Activated CD4-positive, alpha-beta T cell treated with anti-CD3 and anti-CD28 coated beads for 24 hours (primary cell): ENCODE measurements at places on chromosomes 7 and 10.
A peak's percentile ranks its signal among the peaks of the same experiment; 100 is the strongest.

- no peak for DNase-seq
These were observed 985 bp upstream of the ETV1 start for GRCh38 chr7:13990319-13990983.

- DNase-seq, result no peak
These were observed 251.1 kb upstream of the CSTF2T start for GRCh38 chr10:51950371-51950995.

GRCh38 chr7:99137411-99138180, 6.3 kb downstream of the SMURF1 start:
- DNase-seq, result no peak

DNA sequence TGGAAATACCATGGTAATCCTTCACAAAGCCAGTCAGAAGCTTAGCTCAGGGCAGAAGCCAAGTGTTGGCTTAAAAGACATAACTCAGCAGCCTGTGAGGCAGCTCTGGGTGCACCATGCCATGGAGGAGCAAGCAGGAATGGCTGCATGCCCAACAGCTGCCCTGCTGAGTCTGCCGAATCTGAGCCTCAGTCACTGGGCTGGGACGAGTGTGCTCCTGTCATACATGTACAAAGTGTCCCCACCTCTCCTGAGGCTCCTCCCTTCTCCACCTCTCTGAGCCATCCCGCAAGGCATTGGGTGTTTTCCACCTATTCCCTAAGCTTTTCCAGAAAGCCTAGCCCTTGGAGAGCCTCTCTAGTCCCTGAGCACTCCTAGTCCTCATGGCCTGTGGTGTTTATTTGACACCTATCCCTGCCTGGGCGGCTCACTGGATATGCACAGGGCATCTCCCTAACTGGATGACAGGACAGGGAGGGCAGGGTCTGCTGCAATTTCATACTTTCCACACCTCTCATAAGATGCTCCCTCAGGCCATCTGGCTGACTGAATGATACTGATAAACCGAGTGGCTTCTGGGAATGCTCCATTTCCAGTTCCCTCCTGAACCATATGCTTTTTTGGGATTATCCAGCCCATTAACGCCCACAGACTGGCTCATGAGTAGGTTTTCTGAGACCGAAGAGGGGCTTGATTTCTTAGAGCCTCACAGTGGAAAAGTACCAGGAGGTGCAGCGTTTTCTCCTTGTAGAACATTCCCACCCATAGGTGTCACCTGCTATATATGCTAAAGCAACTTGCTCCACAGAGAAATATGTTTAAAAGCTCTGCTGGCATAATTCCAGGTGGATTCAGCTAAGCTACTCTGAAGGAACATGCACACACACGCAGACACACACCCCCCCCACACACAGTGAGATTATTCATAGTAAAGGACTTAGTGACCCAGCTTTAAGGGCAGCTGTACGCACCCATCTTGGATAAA, 199.3 kb downstream of the SNX10 start:
- no peak for DNase-seq

DNA sequence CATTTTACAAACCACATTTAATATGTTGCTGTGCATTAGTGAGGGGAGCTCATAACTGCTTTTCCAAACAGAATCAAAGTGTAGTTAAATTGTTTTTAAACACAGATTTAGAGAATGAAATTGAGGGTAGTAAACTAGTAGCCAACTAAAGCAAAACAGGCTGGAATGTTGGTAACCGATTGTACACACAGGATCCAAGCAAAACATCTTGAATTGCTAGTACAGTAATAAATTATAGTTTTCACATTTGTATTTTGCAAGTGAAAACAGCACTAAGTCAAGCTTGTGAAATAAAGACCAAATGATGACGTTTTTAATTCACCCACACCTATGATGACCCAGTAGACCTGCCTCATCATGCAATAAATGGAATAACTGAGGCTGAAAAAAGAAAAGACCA, 198.3 kb downstream of the HDAC9 start:
- no peak for DNase-seq

- DNase-seq, result no peak
These were observed 121.2 kb upstream of the NPS start for GRCh38 chr10:127427926-127428325.

DNA sequence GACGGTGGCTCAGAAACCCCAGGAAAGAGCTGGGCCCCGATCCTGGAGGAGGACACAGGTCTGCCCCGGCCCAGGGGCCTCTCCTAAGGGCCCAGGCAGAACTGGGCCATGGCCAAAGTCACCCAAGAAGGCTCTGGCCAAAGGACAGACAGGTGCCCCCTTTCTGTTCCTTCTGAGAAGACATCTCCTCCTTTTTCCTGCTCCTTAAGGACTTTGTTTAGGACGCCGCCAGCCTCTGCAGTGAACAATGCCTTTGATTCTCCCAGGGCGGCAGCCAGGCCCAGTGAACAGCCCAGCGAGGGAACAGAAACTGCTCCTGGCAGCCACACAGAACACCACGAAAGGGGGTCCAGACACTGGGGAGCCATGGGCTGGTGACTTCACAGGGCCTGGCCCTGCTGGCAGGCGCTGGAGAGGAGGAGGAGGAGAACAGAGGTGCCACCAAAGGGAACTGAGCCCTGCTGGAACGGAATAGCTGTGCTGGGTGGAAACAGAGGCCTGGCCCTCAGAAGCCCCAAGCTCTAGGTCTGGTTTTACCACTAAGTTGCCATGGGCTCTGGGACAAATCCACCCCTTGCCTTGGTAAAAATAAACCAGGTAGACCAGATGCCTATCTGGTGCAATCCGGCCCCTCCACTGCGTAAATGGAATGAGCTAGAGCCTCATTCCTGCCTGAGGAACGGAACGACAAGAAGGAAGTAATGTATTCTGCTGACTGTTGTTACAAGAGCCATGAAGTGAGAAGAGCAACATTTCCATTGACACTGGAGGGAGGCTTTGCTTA, 163.3 kb upstream of the RHEB start:
- no peak for DNase-seq

- no peak for DNase-seq
These were observed 99.6 kb downstream of the CARD11 start for GRCh38 chr7:2943851-2944601.

DNA sequence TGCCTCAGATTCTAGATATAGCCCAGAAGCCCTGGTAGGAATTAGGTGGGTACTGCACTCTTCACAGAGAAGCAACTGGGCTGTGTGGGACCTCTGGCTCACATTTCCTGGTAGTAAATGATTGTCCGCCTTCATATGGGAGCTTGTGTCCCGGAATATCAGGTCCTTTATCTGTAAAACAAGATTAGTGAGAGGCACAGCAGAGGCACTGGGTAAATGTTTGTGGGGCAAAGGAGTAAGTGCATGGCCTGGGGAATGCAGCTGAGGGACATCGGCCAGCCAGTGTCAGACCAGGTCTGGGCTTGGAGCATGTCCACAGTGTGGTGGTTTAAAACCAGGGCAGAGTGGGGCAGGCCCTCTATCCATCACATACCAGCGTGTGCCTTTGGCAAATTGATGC, 323.3 kb upstream of the ZMIZ1 start:
- DNase-seq, result no peak

- DNase-seq, result no peak
These were observed 55.1 kb upstream of the CALN1 start for GRCh38 chr7:72467237-72467636.

- DNase-seq, result no peak
These were observed 529 bp downstream of the ZNF853 start for GRCh38 chr7:6615723-6616555.

DNA sequence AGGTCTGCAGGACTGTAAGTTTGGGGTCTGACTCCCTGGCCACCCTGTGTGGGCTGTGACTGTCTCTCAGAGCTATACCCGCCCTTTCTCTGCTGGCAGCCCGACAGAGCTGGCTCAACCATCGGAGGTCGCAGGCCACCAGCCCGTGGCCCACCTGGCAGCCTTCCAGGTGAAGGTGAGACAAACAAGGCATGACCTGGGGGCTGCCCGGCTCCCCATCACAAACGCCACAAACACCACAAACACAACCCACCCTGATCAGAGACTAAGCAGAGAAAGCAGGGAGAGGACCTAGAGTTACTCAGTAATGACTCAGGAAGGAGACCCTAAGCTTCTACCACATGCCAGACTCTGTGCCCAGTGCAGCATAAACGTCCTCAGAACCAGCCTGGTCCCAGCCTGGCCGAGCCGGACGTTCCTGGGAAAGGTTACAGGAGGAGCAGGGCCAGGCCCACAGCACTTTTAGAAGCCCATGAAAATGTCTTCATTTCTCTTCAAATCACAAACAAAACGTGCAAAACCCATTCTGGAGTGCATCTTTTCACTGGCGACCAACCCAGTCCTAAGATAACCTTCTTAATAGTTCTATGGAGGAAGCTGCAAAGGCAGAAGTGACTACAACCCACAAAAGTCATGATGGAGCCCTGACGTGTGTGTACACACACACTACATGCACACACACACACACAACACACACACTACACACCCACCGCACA, 66.8 kb downstream of the MKI67 start:
- DNase-seq, result no peak

GRCh38 chr7:47153576-47153975, 428.3 kb downstream of the TNS3 start:
- DNase-seq, result no peak

DNA sequence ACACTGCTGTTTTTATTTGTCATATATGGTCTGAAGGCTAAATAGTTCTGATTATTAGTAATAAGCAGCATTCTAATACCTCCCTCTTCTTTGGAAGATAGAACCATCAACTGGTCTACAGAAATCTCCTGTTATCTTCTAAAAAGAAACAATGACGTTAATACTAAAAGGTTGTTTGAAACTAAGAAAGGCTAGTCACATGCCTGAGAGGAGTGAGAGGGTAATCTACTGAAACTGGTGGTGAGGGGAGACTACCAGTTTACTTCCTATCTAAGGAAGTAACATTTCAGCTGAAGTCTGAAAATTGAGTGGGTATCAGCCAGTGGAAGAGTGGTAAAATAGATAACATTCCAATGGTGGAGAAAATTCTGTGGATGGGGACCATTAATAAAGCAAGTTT, 48.4 kb downstream of the FGFBP3 start:
- DNase-seq, result no peak

DNA sequence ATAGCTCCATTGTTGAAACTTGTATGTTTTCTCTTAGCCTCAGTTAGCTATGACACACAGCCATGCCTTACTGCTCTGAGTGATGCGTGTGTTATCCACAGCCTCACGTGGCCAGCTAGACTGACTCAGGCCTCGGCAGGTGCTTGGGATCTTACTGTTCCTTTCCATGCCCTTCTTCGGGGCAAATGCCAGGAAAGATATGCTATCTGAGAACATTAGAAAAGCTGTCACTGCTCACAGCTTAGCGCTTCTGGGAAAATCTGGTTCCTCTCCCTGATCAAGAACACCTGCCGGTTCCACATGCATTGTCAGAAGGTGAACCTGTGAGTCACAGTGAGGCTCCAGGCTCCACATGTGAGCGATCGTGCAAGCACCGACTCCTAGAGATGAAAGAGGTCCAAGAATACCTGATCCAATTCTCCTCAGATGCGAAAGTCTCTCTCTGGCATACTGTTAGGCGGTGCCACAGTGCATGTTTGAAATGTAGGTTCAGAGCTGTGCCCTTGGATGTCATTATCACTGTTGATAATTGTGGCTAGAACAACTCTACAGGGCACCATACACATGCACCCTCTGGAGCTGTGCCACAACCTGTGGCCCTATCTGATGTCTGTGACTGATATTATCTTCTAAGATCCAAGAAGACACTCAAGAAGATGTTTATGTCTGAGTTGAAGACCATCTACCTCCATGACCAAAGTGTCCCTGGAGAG, 247.8 kb upstream of the IGFBP3 start:
- DNase-seq, result no peak

DNA sequence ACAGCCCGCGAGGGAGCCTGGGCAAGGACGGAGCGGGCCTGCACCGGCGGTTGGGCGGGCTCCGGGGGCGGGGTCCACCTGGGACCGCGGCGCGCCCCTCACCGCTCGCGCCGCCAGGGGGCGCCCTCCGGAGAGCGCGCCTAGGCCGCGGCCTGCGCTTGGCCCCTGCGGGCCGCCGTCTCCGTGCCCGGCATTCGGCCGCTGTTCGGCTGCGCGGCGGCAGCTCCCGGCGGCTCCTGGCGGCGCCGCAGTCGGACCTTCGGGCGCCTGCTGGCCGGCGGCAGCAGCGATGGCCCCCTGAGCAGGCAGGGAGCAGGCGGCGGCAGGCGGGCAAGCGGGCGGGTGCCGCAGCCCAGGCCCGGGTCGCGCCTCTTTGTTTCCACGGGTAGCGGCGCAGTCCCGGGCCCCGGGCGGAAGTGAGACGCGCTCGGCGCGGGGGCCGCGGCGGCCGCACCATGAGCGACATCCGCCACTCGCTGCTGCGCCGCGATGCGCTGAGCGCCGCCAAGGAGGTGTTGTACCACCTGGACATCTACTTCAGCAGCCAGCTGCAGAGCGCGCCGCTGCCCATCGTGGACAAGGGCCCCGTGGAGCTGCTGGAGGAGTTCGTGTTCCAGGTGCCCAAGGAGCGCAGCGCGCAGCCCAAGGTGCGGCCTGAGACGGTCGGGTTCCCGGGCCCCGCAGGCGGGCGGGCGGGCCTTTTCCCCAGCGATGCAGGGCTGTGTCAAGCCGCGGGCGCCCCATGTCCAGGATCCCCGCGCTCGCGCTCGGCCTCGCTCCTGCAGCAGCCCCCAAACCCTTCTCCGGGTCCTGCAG, at the start of gene INTS15:
Gene INTS15, plus strand, starts transcription at position 193 of the 816 bp plus-strand sequence. Its CDS starts 263 bp downstream, at position 456.
- DNase-seq, result peak; percentile 74

DNA sequence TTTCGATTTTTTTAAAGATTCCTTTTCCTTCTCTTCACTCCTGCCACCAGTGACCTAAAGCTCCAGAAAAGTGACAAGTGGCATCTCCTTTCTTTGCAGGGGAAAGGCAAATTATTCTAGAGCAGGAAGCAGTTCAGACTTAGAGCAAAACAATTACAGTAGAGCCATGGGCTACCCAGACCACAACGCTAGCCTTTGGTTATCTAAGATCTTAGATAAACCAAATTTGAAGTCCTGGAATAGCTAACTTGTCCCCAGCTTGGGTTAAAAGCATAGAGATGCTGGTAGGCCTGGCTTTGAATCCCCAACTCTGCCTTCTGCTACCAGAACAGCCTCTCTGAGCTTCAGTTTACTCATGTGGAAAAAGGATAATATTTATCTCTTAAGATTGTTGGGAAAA, 38.4 kb downstream of the LGI1 start:
- no peak for DNase-seq
